Right atrium auricular region (tissue), 2 donors: ENCODE measurements at places on chromosomes 2 and 18.
A peak's percentile ranks its signal among the peaks of the same experiment; 100 is the strongest.

- DNase-seq, result no peak
These were observed 99.0 kb upstream of the ID2 start for GRCh38 chr2:8582651-8583399.

GRCh38 chr2:151632993-151633565 lies 101.2 kb downstream of the NEB start:
- no peak for DNase-seq

DNA sequence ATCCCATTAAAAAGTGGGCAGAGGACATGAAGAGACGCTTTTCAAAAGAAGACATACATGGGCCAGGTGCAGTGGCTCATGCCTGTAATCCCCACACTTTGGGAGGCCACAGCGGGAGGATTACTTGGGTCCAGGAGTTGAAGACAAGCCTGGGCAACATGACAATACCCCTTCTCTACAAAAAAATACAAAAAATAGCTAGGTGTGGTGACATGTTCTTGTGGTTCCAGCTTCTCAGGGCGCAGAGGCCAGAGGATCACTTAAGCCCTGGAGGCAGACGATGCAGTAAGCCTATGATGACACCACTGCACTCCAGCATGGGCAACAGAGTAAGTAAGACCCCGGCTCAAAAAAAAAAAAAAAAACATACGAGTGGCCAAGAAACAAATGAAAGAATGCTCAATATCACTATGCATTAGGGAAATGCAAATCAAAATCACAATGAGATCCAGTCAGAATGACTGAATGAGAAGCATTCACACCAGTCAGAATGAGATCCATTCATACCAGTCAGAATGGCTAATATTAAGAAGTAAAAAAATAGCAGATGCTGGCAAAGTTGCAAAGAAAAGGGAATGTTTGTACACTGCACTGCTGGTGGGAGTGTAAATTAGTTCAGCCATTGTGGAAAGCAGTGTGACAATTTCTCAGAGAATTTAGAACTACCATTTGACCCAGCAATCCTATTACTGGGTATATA lies 550.2 kb upstream of the SLC39A10 start:
- DNase-seq, result no peak

DNA sequence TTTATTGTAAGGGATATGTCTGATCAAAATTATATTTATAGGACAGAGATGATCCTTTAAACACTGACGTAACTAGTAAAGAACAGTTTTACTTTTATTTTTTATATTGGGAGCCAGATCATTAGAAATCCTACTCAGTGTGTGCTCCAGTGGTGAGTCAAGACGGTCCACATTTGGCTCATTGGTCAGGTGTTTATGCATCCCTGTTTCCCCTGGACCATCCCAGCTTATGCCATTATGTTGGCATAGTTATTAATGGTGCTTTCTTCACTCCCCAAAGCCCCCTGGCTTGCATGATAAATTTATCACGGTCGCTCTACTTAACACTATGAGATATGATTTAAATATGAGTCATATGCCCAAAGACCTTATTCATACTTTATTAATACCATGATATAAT lies 293.4 kb downstream of the XIRP2 start:
- no peak for DNase-seq

- no peak for DNase-seq
These were observed 711.9 kb downstream of the SUCLG1 start for GRCh38 chr2:83747141-83747540.

DNA sequence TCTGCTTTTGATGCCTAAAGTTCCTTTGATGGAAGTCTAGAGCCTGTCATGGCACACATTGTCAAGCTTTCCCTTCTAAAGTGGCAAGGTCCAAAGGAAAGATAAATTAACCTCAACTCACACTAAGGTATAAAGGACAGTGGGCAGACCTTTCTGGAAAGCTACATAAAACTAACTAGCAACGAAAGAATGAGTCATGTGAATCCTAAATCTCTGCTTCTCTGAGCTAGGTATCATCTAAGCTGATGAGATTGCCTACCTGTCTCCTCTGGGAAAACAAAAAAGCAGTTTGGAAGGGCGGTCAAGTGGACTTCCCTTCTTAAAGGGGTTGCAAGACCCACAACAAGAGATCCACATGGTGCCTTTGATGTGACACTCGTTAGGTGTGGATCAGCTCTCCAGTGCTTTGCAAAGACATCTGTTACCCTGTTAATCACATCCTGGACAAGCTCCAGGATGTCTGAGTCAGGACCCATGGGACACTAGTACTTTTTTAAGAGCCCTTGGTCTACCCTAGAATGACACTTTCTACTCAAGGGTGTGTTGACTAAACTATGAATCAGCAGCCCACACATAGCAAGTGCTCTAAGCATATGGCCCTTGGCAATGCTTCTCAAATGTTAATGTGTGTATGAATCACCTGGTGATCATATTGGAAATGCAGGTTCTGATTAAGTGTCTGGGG lies 173.5 kb downstream of the ALK start:
- no peak for DNase-seq

DNA sequence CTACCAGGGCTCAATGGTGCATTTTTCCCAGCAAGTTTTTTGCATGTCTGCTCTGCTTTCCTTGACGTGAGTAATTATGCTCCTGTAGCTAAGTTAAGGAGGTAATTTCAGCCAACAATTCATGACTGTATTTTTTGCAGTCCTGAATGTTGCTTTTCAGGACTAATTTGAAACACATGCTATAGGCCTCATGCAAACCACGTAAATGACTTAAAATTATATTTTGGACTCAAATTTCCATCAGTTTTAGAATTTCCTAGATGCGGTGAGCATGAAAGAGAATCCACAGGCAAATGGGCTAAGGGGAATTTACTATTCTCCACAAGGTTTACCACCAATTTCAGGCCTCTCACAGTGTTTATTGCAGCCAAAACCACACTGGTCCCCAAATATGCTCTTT lies 589.9 kb upstream of the LRRTM1 start:
- DNase-seq, result no peak

GRCh38 chr2:48313036-48313877 lies 216.7 kb upstream of the STON1 start:
- no peak for DNase-seq

- DNase-seq, result no peak
These were observed 14.6 kb downstream of the THNSL2 start for GRCh38 chr2:88184762-88185161.

DNA sequence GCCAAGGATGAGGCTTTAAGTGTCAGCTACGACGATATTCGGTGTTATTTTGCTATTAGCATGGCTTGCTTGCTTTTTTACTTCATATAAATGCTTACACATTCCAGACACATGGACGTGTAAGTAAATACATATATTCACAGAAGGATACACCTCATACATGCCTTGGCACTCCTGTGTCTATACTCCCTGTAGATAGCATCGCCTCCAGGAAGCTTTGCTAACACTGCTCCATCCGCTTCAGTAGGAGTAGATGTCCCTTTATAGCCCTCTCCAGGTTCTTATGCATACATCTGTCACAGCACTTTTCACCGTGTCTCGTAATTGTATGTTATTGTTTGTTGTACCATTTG lies 27.5 kb upstream of the KCTD1 start:
- DNase-seq, result no peak

GRCh38 chr2:156411835-156412234 lies 24.3 kb upstream of the GPD2 start:
- DNase-seq, result no peak

GRCh38 chr2:144464730-144465129 lies 55.2 kb downstream of the ZEB2 start:
- no peak for DNase-seq

GRCh38 chr2:16661526-16661925 lies 4.1 kb downstream of the CYRIA start:
- no peak for DNase-seq

DNA sequence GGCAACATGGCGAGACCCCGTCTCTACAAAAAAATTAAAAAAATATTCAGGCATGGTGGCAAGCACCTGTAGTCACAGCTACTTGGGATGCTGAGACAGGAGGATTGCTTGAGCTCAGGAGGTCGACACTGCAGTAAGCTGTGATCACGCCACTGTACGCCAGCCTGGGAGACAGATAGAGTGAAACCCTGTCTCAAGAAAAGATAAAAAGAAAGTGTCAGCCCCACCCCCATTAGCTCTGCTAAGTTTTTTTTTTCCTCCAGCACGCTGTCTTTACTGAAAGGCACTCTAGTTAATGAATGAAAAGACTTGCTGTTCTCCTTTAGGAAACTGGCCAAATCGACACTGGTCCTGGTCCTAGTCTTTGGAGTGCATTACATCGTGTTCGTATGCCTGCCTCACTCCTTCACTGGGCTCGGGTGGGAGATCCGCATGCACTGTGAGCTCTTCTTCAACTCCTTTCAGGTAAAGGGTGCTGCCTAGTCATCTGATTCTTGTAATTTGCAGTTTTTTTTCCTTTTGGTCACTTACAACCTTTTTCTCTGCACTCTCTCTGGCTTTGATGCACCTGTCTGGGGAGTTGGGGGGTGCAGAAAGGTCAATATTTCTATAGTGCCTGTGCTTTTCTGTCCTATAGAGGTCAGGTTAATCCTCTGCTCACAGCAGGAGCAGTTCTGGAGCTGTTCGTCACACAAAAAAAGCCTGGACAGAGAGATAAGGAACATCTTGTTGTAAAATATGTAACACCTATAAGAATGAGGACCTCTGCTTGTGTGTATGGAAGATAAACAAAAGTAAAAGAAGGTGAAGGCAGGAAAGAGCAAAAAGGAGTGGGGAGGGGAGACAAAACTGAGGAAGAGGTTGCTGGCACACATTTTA lies 82.3 kb downstream of the PTH2R start:
- no peak for DNase-seq

- no peak for DNase-seq
These were observed 339.7 kb downstream of the RPRM start for GRCh38 chr2:153138651-153139375.

GRCh38 chr18:32274307-32274706 lies 84.5 kb downstream of the MEP1B start:
- DNase-seq, result no peak

- DNase-seq, result no peak
These were observed 26.0 kb upstream of the TMEM214 start for GRCh38 chr2:27006602-27007415.

DNA sequence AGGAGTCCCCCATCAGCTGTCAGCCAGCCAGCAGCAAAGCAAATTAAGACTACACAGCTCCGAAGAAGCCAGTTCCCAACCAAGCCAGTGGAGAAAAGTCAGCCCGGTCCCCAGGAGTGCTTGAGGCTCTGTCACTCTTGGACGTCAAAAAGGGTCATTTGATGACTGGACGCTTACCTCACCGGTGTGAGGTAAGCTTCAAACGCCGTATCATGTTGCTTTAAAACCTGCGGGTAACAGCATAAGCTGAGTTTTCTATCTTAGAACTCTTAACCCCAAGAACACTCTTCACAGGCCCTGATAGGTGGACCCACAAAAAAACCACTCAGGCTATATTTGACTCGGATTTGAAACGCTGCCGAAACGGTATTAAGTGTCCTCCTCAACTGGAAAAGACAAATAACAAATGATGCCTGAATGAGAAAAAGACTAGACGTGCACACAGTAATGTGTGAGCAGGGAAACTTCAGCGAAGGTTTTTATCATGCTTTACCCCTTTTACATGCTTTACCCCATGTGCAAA lies 682 bp upstream of the LNPK start:
- peak; percentile 64 for DNase-seq

DNA sequence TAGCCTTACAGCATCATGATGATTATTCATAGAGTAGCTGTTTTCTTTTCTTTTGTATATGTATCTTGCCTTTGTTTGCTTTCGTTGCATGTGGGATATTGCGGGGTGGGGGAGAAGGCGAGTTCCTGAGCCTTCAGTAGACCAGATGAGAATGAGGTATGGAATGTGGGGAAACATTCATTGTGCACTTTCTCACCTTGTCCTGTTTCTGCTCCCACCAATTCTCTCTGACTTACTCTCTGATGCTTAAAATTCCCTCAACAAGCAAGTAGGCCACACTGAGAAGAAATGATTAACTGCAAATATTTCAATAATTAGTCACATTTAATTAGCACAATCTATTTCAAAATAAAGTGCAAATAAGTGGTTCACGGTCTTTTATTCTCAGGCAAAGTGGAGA lies 31.0 kb downstream of the GKN2 start:
- DNase-seq, result no peak
